ENCODE measurements at places on chromosomes 4 and X. TPM values are rescaled to one million over a fixed set of nuclear protein-coding genes. Genes with fewer than 3 reads are reported as not detected.

The PNMA6A gene
- total RNA-seq, result 8.0 TPM

- DNase-seq, result no peak
Measured at GRCh38 chr4:4991541-4992099, 27.6 kb downstream of the CYTL1 start.

The ZXDA gene
- total RNA-seq, result not detected

GRCh38 chr4:87445964-87446363 lies 23.6 kb downstream of the NUDT9 start:
- no peak for DNase-seq
